ENCODE measurements at places on chromosomes 5 and 9. TPM values are rescaled to one million over a fixed set of nuclear protein-coding genes. Genes with fewer than 3 reads are reported as not detected.

DNA sequence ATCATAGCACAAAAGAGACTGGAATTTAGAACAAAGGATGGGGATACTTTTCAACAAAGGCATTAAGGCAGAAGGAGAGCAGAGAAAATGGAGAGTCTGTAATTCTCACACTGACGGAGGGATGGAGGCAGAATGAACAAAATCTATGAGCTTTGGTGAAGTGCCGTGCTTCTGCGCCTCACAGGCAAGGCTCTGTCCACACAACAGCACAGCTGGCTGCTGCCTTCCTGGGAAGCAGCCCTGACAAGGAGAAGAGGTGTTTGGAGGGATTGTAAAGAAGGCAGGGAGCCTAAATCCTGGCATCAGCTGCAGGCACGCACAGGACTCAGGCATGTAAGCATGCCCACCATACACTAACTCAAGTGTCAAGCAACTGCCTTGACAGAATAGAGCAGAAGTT lies 485.2 kb upstream of the KIF2A start:
- DNase-seq: no peak

- DNase-seq: no peak
These were observed 83.2 kb upstream of the FST start for GRCh38 chr5:53397141-53397757.

GRCh38 chr5:1815071-1815786 lies 14.0 kb downstream of the NDUFS6 start:
- DNase-seq: no peak

GRCh38 chr9:18568973-18569372 lies 95.0 kb downstream of the ADAMTSL1 start:
- DNase-seq: peak; percentile 51

GRCh38 chr9:110728058-110728457 lies 59.5 kb downstream of the MUSK start:
- no peak for DNase-seq

DNA sequence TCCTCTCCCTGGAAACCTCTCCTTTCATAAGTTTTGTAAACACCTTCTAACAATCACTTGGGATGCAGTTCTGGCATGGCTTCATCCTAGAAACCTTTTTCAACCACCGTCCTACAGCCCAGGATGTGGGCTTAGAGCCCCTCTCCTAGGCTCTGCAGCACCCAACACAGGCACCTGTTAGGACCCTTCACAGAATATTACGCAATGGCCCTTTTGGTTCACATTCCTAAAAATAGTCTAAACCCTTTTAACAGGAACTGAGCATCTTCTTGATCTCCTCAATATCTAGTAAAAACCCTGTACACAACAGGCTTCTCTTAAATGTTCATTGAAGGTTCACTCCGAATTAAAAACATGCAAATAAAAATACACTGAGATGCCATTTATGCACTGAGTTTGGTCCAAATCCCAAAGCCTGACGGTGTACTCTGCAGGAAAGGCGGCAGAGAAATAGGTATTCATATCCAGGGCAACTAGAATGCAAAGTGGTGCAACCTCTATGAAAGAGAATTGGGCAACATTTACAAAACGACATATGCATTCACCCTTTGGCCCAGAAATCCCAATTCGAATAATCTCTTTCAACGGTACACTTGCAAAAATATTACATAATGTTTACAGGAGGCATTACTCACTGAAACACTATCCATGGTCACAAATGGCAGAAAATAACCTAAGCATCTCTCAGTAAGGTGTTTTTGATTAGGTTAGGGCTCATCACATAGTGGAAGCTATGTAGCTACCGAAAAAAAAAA lies 169.3 kb downstream of the SEMA5A start:
- no peak for DNase-seq

LRRTM2 gene
- 0.03 TPM for total RNA-seq

Data from kidney (tissue), 22 donors.